Dermis blood vessel endothelial cell (primary cell): ENCODE measurements at places on chromosomes 4 and X. TPM values are rescaled to one million over a fixed set of nuclear protein-coding genes. Genes with fewer than 3 reads are reported as not detected.

Gene TLR10
- total RNA-seq, result not detected in 2 replicates

Gene CORIN
- 0.28 and 0.51 TPM in 2 replicates for total RNA-seq

Gene ZMAT1
- total RNA-seq, result 1.3 and 2.4 TPM in 2 replicates

- no peak for DNase-seq
These were observed 700.5 kb upstream of the AGA start for GRCh38 chr4:178142724-178143123.

- no peak for DNase-seq
These were observed 63.2 kb upstream of the TNIP3 start for GRCh38 chr4:121227341-121227792.

DNA sequence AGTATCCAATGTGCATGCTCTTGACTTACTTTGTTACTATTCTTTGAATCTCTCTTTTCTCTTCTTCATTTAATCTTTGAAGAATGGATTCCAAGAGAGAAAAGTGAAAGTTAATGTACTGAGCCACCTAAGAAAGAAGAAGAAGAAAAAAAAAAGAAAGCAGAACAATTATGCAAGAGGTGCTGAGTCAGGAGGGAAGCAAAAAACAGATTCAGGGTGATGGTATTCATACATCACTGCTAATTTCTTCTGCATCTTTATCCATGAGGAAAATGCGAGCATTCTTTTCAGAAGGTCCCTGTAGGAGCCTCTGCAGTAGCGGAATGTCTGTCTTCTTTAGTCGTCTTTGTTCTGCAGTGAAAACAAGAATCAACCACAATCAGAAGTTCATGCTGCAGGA lies 43.9 kb downstream of the RASSF6 start:
- DNase-seq, result no peak

DNA sequence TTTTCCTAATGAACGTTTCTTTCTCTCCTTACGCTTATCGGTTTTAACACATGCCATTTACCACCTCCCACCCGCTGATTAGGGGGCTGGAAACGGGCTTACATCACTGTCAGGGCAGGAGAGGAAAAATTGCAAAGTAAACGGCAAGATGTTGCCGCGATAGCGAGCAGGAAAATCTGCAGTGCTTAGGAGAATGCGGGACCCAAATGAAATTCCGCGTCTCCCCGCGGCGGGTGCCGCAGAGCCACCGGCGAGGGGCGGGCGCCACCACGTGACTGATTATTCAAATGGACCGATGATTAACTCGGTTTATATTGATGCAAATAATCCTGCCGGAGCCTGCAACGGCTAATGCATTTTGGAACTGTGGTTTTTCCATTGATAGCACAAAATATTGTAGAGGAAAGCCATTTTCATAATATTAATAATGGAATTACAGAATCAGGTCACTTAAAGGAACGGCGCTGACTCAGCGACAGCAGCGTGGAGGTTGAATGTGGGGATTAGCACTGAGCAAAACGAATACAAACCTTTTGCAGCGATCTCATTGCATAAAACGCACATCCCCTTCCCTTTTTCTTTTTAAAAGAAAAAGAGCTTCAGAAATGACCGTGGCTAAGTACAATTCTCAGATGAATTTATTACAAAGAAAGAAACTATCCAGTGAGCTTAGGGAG lies 224.2 kb downstream of the STIM2 start:
- peak; percentile 23 for DNase-seq

- DNase-seq, result peak; percentile 71
These were observed 660 bp upstream of the HSPA4L start for GRCh38 chr4:127781300-127782024.

- DNase-seq, result no peak
These were observed 536.2 kb upstream of the KLHL4 start for GRCh38 chrX:86981326-86981879.

GRCh38 chr4:159047478-159048165 lies 55.3 kb upstream of the RAPGEF2 start:
- DNase-seq, result no peak

GRCh38 chrX:13369256-13370030 lies 49.6 kb upstream of the ATXN3L start:
- no peak for DNase-seq
